Activated CD8-positive, alpha-beta T cell treated with anti-CD3 and anti-CD28 coated beads, Interleukin-2, amount 10 ng/mL, durations not matched to agents 7 days and 5 days (primary cell): ENCODE measurements at places on chromosomes 7 and 10. TPM values are rescaled to one million over a fixed set of nuclear protein-coding genes. Genes with fewer than 3 reads are reported as not detected.
A peak's percentile ranks its signal among the peaks of the same experiment; 100 is the strongest.

GRCh38 chr7:128076796-128077271, 45.6 kb upstream of the LRRC4 start:
- H3K4me3 ChIP-seq = no peak overlapping the region
- H3K36me3 ChIP-seq = peaks cover 7% of the 10 kb centered on the region
- no peak for DNase-seq
- H3K27me3 ChIP-seq = no peaks in the 10 kb centered on the region
- peak overlapping the region; percentile 39 for H3K27ac ChIP-seq

DNA sequence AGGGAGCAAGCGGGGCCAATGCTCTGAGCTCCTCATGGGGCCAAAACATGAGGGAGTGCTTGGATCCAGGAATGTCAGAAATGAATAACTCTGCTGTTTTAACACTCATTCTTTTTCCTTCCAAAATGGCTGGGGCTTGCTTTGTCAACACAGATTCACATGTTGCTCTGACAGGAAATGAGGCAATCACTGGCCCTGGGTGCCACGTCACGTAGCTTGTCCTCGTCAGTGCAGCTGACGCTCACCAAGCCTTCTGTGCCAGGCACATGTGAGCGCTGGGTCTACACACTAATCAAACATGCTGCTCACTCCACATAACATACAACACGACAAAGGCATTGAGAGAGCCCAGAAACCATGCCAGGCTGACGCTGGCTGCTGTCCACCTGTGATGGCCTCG, 198.9 kb downstream of the WDR37 start:
- peak; percentile 19 for DNase-seq
- no peak overlapping the region for H3K27ac ChIP-seq
- peaks cover 25% of the 10 kb centered on the region for H3K4me1 ChIP-seq
- H3K27me3 ChIP-seq = peaks cover 63% of the 10 kb centered on the region

DNA sequence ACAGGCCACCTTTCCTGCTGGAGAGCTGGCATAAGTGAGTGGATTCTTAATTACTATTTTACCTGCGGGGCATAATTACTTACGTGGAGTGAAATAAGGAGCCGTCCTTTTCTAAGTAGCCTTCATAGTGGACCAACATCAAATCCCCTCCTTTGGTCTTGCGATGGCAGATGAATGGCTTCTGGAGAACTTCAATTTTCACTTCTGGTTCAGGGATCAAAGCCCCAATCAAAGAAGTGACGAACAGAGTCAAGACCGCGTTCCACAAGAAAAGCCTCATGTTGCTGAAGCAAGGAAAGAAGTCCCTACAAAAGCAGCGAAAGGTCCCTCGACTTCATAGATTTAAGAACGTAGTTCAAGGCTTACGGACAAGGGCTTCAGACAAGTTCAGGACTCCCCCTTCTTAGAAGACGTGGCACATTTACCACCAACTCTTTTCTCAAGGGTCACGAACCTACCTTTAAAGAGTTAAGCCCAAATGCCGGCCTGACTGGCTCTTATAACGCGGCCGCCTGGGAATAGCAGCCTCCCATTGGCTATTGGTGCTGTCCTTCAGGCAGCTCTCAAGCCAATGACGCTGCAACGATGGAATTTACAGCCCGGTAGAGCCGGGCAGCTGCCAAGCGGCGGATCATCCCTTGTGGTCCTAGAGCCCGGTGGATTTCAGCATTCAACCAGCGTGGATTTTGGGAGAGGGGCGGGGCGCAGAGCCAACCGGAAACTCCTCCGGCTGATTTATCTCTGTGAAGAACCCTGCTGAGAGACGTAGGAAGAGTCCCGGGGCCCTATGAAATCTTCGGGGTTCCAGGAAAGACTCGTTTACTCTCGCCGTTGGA, at the start of gene FKBP14:
Gene FKBP14 (minus strand): TSS at position 474 of the 836 bp plus-strand sequence. CDS start 194 bp downstream, at position 280.
- no peaks in the 10 kb centered on the region for H3K36me3 ChIP-seq
- peak within 1 kb of the TSS; percentile 86 for H3K4me3 ChIP-seq
- no peaks in the 10 kb centered on the region for H3K27me3 ChIP-seq
- H3K27ac ChIP-seq = peak within 1 kb of the TSS; percentile 86
- DNase-seq = peak; percentile 95

DNA sequence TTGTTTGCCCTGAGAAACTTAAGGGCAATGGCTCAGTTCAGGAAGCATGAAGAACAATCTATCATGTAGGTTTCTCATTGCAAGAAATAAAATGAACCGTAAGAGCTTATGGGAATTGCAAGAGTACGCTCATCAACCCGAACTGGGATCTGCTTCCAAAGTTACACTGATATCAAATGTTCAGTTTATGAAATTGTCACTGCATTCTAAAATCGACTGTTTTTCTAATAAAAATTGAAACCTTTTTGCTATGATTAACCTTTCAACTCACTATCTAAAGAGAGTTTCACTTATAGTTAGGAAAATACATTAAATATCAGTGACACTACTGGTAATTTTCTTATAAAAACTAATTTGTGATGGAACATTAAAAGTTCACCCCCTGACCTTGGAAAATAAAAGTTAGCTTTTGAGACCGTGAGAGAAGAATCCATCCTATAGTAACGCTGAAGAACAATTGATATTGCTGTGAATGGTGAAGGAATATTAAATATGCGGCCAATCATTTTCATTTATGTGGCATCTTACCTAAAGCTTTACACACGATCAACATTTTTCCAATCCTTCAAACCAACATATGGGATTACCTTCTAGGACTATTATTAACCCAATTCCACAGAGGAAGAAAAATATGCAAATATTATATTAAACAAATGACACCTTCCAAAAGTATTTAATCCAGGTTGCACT, 2.2 kb downstream of the MEOX2 start:
- peaks cover 3% of the 10 kb centered on the region for H3K36me3 ChIP-seq
- no peak for DNase-seq
- peaks cover 33% of the 10 kb centered on the region for H3K27me3 ChIP-seq

GRCh38 chr10:48705401-48705938, 20.8 kb downstream of the WDFY4 start:
- no peaks in the 10 kb centered on the region for H3K36me3 ChIP-seq
- no peak for DNase-seq
- no peak overlapping the region for H3K27ac ChIP-seq
- H3K27me3 ChIP-seq = peaks cover 14% of the 10 kb centered on the region
- no peaks in the 10 kb centered on the region for H3K4me1 ChIP-seq

- no peak overlapping the region for H3K4me3 ChIP-seq
- no peaks in the 10 kb centered on the region for H3K4me1 ChIP-seq
- no peak for DNase-seq
- H3K36me3 ChIP-seq = peaks cover 29% of the 10 kb centered on the region
- no peak overlapping the region for H3K27ac ChIP-seq
These were observed 61.5 kb downstream of the DYNC2I1 start for GRCh38 chr7:158917818-158918217.

GRCh38 chr7:17677408-17677807, 262.9 kb downstream of the SNX13 start:
- no peak overlapping the region for H3K27ac ChIP-seq
- no peak overlapping the region for H3K4me3 ChIP-seq
- peaks cover 3% of the 10 kb centered on the region for H3K4me1 ChIP-seq
- no peak for DNase-seq

GRCh38 chr7:6237730-6238129, 34.7 kb downstream of the CYTH3 start:
- H3K4me3 ChIP-seq = no peak overlapping the region
- no peaks in the 10 kb centered on the region for H3K36me3 ChIP-seq
- peaks cover 4% of the 10 kb centered on the region for H3K27me3 ChIP-seq
- no peak overlapping the region for H3K27ac ChIP-seq
- DNase-seq = no peak

DNA sequence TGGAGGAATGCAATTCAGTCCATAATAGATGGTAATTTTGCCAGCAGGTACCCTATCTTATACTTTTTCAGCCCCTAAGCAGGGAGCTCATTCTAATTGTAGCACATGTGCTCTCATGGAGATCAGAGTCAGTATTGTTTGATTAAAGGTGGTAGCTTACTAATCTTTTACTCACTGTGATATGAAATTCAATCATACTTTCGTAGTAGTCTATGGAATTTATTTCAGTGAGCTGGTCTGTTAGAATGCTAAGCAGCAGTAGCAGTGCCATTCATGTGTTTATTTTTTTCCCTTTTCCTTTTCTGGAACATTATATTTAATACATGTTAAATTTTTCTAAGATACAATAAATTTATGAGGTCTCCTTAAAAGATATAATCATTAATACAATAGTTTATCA, 109.0 kb downstream of the ST7 start:
- no peak for DNase-seq
- peaks cover 5% of the 10 kb centered on the region for H3K4me1 ChIP-seq
- H3K27me3 ChIP-seq = no peaks in the 10 kb centered on the region
- H3K4me3 ChIP-seq = no peak overlapping the region

DNA sequence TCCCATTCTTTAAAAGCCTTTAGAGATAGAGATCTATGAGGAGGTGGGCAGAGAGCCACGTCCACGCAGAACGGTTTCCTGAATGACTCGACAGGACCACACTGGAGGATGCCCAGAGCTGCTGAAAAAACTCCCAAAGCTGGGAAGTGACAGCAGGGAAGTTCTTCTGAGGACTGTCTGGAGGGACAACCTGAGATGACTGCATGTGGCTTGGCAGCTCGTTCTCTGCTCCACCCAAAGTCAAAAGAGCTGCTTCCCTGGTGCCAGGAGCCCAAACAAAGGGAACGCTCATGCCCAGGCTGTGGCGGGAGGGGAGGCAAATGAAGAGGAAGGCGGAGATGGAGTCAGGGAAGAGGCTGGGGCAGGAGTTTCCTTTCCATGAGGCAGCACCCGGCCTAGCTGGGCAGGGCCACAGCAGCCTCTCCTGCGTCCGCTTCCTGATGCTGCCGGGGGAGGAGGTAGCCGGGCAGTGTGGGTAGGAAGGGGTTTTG, 95.4 kb downstream of the CCDC3 start:
- H3K36me3 ChIP-seq = no peaks in the 10 kb centered on the region
- H3K27me3 ChIP-seq = peaks cover 4% of the 10 kb centered on the region
- DNase-seq = no peak
- H3K4me3 ChIP-seq = no peak overlapping the region

DNA sequence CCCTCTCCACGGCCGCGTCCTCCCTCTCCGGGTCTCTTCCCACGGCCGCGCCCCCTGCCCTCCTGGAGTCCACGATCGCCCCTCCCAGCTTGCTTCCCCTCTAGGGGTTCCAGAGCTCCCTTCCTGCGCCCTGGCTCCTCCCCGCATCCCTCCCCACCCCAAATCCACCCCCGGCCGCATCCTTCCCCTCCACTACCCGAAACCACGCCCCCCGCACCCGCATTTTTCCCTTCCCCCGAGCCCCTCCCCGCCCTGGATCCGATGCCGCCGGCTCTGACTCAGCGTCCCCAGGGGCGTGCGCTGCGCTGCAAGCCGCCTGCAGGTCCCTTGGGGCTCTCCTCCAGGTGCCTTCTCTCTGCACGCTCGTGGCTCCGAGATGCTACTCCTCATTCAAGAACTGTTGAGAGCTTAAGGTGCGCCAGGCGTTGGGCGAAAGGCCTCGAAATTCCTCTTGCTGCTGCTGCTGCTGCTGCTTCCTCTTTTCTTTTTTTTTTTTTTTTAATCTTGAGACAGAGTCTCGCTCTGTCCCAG, 372 bp upstream of the TMEM130 start:
- H3K27me3 ChIP-seq = peaks cover 24% of the 10 kb centered on the region
- no peaks in the 10 kb centered on the region for H3K36me3 ChIP-seq
- DNase-seq = peak; percentile 71
- peaks cover 4% of the 10 kb centered on the region for H3K4me1 ChIP-seq
- no peak overlapping the region for H3K27ac ChIP-seq

DNA sequence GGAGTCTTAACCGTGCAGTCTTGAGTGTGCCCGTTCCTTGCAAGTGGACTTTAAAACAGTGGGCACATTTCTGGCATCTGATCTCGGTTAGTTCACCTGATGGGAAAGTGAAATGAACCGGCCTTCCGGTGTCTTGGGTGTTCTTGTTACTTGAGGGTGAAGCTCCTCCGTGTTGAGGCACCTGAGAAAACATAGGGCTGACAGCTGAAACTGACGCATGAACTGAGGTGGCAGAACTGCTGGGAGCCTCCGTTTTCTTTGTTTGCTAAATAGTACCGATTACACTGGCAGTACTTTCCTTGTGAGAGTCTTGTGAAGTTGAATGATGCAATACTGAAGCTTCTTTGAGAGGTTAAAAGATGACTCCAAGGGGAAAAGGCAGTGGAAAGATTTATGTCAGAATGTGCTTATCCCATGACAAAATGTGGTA, 62.8 kb upstream of the SAMD8 start:
- no peaks in the 10 kb centered on the region for H3K36me3 ChIP-seq
- no peak overlapping the region for H3K27ac ChIP-seq
- H3K4me3 ChIP-seq = no peak overlapping the region
- DNase-seq = no peak
- peaks cover 4% of the 10 kb centered on the region for H3K27me3 ChIP-seq

DNA sequence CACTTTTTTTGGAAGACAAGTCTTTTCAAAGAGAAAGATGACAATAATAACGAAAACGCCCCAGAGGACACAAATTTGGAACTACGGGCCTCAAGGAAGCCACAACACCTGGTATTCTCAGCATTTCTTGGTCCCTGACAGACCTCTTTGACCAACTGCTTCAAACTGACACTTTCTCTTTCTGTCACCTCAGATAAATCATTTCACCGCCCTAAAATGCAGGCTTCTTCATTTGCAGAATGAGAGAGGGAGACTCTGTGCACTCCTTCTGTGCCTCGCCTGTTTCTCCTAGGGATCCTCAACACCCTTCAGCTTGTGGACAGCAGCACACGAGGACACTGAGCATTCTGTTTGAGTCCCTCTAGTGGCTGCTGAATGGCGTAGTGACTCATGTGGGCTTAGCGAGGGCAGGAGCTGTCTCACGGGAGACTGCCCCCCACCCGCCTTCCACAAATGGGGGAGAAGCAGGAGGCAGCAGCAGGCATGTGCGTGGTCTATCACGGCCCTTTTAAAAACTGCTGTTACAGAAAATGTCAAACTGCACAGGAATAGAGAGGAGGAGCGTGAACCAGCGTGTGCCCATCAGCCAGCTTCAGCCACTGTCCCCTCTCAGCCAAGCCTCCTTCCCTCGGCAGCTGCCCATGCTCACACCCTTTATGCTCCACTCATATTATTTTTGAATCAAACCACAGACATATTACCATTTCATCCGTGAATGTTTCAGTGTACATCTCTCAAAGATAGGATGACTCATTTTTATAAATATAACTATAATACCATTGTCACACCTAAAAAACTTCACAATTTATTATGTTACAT, 41.4 kb downstream of the GSDME start:
- no peak overlapping the region for H3K27ac ChIP-seq
- no peaks in the 10 kb centered on the region for H3K36me3 ChIP-seq
- H3K27me3 ChIP-seq = peaks cover 5% of the 10 kb centered on the region
- peaks cover 23% of the 10 kb centered on the region for H3K4me1 ChIP-seq
- DNase-seq = peak; percentile 35

DNA sequence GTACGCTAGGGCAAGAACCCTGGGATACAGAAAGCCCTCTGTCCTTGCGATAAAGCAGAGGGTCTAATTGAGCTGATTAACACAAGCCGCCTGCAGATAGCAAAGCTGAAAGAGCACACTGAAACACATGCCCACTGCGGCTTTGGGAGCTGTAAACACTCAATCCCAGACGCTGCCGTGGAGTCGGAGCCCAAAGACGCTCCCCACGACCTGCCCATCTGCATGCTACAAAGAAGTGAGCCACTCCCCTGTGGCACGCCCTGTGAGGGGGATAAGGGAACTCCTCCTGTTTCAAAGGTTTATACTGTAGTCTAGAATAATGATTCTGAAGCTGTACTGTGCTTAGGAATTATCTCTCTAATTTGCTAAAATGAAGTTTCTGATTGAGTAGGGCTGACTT, 985.6 kb upstream of the GHITM start:
- no peak overlapping the region for H3K27ac ChIP-seq
- H3K4me3 ChIP-seq = no peak overlapping the region
- no peaks in the 10 kb centered on the region for H3K27me3 ChIP-seq
- H3K4me1 ChIP-seq = no peaks in the 10 kb centered on the region
- DNase-seq = no peak
- H3K36me3 ChIP-seq = no peaks in the 10 kb centered on the region

OR9A2 gene
- not detected for total RNA-seq

NANOS1 gene
- 0.08 TPM for total RNA-seq

C10orf62 gene
- total RNA-seq = not detected

PNLIPRP2 gene
- total RNA-seq = not detected
